HEK293T (cell line): ENCODE measurements at places on chromosomes 4 and X.

- no peak for DNase-seq
Measured at GRCh38 chrX:108053218-108053617, 8.4 kb downstream of the VSIG1 start.

GRCh38 chrX:72470532-72471223 is 102.0 kb downstream of the HDAC8 start:
- no peak for DNase-seq

DNA sequence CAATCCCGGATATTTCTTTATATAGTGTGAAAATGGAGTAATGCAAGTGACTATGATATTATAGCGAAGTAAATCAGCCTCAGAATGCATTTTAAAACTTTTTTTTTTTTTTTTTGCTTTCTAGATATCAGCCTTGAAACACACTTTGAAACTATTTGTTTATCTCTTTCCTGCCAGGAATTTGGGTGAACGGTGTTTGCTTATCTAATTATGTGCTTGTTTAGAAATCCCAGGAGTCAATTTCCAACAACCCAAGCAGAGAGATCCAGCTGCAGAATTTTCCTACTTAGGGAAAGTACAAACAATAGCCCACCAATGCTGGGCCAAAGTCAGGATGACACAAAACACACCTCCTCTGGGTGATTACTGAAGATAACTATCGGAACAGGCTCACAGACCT is 958.8 kb downstream of the PCDH18 start:
- no peak for DNase-seq

- no peak for DNase-seq
Measured at GRCh38 chr4:173647902-173648301, 117.9 kb upstream of the HAND2 start.

GRCh38 chr4:43163101-43163792 is 270.7 kb downstream of the GRXCR1 start:
- DNase-seq: no peak

DNA sequence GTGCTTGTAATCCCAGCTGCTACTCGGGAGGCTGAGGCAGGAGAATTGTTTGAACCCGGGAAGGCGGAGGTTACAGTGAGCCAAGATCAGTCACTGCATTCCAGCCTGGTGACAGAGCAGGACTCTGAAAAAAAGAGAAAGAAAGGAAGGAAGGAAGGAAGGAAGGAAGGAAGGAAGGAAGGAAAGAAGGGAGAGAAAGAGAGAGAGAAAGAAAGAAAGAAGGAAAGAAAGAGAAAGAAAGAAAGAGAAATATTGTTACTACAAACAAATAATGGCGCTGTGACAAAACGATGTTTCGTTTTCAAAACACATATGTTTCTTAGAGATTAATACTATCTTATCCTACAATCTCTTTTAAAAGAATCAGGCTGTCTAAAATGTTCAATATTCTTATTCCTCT is 42.1 kb upstream of the CCDC160 start:
- no peak for DNase-seq

DNA sequence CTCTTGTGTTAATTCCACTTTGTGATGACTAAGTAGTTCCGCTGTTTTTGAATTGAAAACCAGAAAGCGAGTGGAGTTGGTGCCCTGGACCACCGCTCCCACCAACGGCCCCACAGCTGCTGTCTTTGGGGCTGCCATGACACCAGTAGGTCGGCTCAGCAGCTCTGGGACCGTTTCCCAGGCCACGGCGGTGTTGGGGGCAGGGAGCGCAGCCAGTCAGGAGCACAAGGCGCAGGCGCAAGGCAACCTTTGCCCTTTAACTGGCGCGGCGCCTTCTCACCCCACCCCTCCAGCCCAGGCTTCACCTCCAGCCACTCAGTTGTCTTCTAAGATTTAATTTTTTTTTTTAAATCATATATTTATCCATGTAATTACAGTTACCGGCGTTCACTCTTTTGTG is at the start of gene GK2:
GK2 (minus strand) TSS at position 166 of the 400 bp plus-strand sequence; CDS start at position 138, 28 bp downstream.
- DNase-seq: no peak

DNA sequence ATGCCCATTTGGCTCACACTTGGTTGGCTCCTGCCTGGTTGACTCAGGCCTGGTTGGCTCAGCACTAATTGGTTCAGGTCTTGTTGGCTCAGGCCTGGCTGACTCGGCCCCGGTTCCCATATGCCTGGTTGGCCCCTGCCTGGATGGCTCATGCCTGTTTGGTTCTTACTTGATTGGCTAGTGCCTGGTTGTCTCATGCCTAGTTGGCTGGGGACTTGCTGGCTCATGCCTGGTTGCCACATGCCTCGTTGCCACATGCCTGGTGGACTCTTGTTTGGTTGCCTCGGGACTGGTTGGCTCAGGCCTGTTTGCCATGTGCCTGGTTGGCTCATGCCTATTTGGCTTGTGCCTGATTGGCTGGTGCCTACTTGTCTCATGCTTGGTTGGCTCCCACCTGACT is 103.7 kb downstream of the APOOL start:
- no peak for DNase-seq

GRCh38 chr4:139858436-139859205 is 193.0 kb downstream of the MGST2 start:
- DNase-seq: no peak

DNA sequence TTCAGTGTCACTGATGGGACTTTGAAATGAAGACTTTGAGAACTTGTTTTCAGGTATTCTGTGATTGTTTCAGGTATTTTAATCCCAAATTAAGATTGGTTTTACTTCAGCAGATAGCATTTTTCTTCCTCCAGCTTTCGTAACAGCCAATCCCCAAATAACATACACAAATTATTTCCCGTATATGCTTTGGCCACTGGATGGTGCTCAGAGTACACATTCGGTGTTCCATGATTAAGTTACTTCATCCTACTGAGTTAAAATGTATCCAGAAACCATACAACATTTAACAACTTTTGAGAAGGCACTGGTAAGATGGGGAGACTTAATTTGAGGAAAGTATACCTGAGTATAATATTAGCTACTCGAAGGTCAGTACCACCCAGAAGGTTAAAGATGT is 233.4 kb upstream of the FAM47A start:
- peak; percentile 24 for DNase-seq

DNA sequence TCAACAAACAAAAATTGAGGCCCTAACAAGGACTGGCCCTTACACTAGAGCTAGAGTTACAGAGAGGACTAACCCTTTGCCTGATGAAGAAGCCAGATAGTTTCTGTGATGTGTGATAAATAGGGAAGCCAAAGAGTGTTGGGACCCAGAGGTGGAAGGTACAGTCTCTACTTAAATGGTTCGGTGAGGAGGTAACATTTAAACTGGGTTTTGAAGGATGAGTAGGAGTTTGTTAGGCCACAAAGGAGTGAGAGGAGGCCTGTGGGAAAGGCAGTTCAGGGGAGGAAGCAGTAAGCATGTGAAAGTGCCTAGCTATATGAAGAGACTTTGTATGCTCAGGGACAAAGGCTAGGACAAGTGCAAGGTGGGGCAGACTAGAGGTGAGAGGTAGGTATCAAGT is 23.8 kb upstream of the LIMCH1 start:
- DNase-seq: no peak

GRCh38 chr4:184651899-184652298 is 2.4 kb downstream of the PRIMPOL start:
- no peak for DNase-seq

DNA sequence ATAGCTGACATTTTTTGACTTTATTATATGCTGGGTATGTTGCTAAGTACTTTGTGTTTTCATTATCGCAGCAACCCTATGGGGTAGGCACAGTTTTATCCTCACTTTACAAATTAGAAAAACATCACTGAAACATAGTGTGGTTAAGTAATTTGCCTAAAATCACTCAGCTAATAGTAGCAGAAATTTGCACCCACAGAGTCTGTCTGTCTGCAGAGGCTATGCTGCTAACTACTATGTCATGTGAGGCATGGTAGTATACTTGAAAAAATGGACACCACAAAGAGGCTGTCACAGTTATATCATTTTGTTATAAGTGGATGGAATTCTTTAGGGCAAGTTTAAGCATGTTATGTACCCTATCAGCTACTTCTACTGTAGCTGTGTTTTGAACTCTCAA is 69.0 kb downstream of the STAG2 start:
- DNase-seq: no peak

DNA sequence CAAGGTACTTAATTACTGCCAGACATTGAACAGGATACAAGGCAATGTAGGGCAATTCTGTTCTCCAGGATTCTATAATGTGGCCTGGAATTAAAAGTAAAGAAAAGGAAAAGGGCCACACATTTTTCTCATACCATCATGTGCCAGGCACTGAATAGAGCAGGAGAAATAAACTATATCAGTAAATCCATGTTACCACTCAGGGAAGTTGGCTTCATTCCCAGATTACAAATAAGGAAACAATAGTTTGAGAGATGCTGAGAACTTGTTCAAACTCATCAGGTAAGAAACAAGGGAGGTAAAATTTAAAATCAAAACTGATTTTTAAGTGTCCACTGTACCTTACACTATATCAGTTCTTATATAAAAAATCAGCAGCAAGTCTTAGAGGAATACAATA is 645.0 kb upstream of the ATOH1 start:
- DNase-seq: no peak

- DNase-seq: no peak
Measured at GRCh38 chr4:90444904-90445303, 317.7 kb downstream of the CCSER1 start.

GRCh38 chr4:154958621-154959358 is 177.7 kb downstream of the RBM46 start:
- no peak for DNase-seq

GRCh38 chr4:165757451-165757850 is 115.6 kb upstream of the TLL1 start:
- no peak for DNase-seq

GRCh38 chrX:133523081-133523487 is 107.8 kb upstream of the GPC4 start:
- DNase-seq: no peak

GRCh38 chr4:82500435-82501153 is 61.2 kb downstream of the TMEM150C start:
- DNase-seq: no peak

DNA sequence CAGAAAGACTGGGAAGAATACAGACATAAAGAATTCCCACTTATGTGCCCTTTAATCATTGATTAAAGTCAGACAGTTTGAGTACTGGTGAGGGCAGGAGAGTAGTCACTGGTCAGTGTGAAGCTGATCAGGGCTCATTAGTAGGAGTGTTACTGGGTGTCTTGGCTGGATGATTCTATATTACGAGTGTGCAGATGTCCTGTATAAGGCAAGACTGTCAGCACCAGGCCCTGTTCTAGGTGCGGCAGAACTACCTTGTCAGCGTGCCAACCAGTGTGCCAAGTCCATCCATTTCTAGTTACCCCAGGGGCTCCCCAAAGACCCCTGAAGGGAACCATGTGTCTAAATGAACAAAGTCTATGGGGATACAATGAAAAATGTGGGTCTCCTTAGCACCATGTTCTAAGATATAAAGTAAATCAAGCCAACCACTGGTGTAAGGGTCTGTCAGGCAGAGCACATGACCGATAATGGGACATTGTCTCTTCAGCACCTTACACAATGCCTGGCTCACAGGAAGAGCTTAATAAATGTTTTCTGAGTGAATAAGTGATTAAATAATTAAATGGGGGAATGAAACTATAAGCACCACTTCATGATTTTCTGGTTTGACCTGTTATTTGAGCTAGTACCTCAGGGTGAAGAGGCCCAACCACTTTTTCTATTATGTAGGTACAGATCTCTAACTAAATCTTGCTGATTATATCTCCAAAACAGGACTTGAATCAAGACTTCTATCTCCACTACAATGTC is 205.0 kb downstream of the CAMK2D start:
- no peak for DNase-seq

GRCh38 chrX:124240422-124240821 is 92.0 kb upstream of the TEX13D start:
- DNase-seq: no peak

DNA sequence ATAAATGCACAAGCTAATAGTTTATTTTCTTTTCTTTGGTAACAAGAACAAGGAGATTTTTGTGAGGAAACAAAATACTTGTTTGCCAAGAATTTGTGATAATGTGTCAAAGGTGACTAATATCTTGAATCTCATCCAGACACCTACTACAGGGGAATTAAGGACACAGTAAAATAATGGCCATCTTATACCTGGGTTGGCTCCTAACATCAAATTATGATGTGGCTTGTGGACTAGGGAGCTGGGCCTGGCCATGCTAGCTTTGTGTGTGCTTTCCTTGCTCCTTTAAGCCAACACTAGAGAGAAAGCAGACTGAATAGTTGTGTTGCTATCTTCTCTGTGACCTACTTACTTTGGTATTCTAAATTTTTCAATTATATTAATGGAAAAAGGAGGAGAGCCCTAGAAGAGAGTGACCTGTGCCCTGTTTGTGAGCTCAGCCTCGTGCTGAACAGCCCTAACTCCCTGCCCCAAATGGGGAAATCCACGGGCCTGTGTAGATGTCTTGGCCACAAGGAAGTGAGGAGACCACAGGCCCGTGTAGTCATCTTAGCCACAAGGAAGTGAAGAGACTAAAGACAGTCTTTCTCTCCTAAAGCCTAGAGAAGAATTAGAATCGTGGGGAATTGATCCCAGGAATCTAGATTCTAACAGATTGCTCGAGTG is 23.3 kb downstream of the ARHGAP24 start:
- no peak for DNase-seq

GRCh38 chr4:147777456-147778091 is 45.7 kb downstream of the ARHGAP10 start:
- no peak for DNase-seq

- DNase-seq: no peak
Measured at GRCh38 chr4:37821953-37822605, 4.4 kb upstream of the PGM2 start.

GRCh38 chr4:41533680-41534079 is 4.3 kb upstream of the LIMCH1 start:
- no peak for DNase-seq

DNA sequence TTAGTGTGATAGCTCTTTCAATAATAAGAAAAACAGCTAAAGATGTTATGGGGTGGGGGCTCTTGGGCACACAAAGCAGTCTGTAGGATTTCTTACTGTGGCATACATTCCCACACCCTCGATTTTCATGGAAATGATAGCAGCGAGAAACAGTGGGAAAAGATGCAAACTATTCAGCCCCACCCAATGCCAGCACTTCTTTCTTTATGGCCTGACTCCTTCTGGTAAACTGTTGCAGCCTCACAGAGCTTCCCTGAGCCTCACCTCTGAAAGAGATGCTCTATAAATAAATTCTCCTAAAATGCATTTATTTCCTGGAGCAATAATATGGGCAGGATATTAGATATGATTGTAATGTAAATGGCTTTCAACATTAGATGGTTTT is 910 bp downstream of the ANK2 start:
- no peak for DNase-seq

GRCh38 chr4:145656156-145656555 is 23.8 kb upstream of the C4orf51 start:
- no peak for DNase-seq

DNA sequence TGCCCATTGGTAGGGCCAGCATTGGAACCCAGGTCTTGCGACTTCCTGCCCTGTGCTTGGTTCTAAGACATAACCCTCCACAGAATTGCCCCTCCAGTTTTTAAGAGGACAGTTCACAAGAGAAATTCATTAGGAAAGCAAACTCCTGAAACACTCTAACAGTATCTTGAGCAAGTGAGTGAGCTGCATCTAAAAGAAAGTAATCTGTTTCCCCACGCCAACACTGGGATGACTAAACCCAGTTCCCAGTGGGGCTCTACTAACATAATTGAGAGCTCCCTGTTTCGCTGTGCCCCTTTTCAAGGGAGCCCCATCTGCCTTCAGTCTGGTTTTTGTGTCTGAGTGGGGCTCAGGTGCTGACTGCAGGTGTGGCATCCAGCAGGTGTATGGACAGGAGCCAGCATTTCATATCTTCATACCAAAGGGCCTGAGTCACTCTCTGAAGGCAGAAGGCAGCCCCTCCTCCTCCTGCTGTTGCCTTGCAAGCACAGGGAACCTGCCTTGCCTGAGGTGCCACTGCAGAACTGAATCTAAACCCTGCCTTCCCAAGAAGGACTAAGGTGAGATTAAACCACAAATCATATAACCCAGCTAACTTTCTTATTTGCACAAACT is 8.0 kb downstream of the AMOT start:
- DNase-seq: no peak
